ENCODE measurements at places on chromosomes 7 and 10. TPM values are rescaled to one million over a fixed set of nuclear protein-coding genes. Genes with fewer than 3 reads are reported as not detected.

Gene GDF2
- not detected for total RNA-seq

Gene DPYSL4
- total RNA-seq: 28.4 TPM

Gene SPDYE16
- not detected for total RNA-seq

Gene TMUB1
- total RNA-seq: 35.4 TPM

Gene PLOD3
- total RNA-seq: 58.8 TPM

Gene NEUROG3
- not detected for total RNA-seq

Gene CEP55
- total RNA-seq: 2.2 TPM

Gene TSPAN15
- 5.5 TPM for total RNA-seq

Gene PAX2
- total RNA-seq: not detected

Gene FRMPD2
- total RNA-seq: not detected

Gene CREB3L2
- 47.5 TPM for total RNA-seq

Gene ZNF273
- 2.3 TPM for total RNA-seq

Gene DYDC2
- total RNA-seq: not detected

Gene DPP6
- not detected for total RNA-seq

Gene TMEM270
- not detected for total RNA-seq

Gene SYT15
- under 0.01 TPM for total RNA-seq

Gene CFAP70
- 0.50 TPM for total RNA-seq

Gene STEAP1
- total RNA-seq: 123 TPM

Gene GALNT17
- total RNA-seq: not detected

Gene SAMD9
- total RNA-seq: 9.7 TPM

Gene ANKRD30A
- not detected for total RNA-seq

Gene CRPPA
- total RNA-seq: 1.5 TPM

Gene PCGF6
- 8.2 TPM for total RNA-seq

Gene ITIH2
- 0.12 TPM for total RNA-seq

Gene ZNF862
- total RNA-seq: 10.2 TPM

Gene SPDYE3
- total RNA-seq: not detected

Gene CYP26C1
- total RNA-seq: under 0.01 TPM

Gene CACNB2
- 0.15 TPM for total RNA-seq

Gene HECW1
- total RNA-seq: not detected

Gene GJD4
- total RNA-seq: not detected

Gene SLC13A1
- not detected for total RNA-seq

Gene ACHE
- not detected for total RNA-seq

Gene INA
- total RNA-seq: 0.12 TPM

Gene OPN4
- not detected for total RNA-seq

Gene CDH23
- 0.31 TPM for total RNA-seq
